Mammary microvascular endothelial cell (primary cell): ENCODE measurements at places on chromosomes 1 and 21. TPM values are rescaled to one million over a fixed set of nuclear protein-coding genes. Genes with fewer than 3 reads are reported as not detected.

S100A16 gene
- 728 and 751 TPM in 2 replicates for total RNA-seq

LEMD1 gene
- total RNA-seq: not detected in 2 replicates

SLAMF9 gene
- not detected in 2 replicates for total RNA-seq

LDLRAD2 gene
- total RNA-seq: not detected in 2 replicates

LRRC42 gene
- 25.9 and 29.2 TPM in 2 replicates for total RNA-seq

CDA gene
- total RNA-seq: 0.13 and 1.1 TPM in 2 replicates

ZDHHC18 gene
- total RNA-seq: 13.8 and 19.3 TPM in 2 replicates

RUNX3 gene
- not detected in 2 replicates for total RNA-seq

TEKT2 gene
- total RNA-seq: 0.07 and 0.30 TPM in 2 replicates

XCL2 gene
- not detected in 2 replicates for total RNA-seq

PTGFR gene
- 0.87 and 1.7 TPM in 2 replicates for total RNA-seq

SPATA1 gene
- 0.25 TPM in 1 of 2 replicates, not detected in the other for total RNA-seq

OR1C1 gene
- not detected in 2 replicates for total RNA-seq

ACTA1 gene
- total RNA-seq: not detected in 2 replicates

KRTAP6-3 gene
- not detected in 2 replicates for total RNA-seq

LAMC1 gene
- 298 and 383 TPM in 2 replicates for total RNA-seq

KPRP gene
- total RNA-seq: not detected in 2 replicates

C1orf53 gene
- 1.3 and 1.5 TPM in 2 replicates for total RNA-seq

PLA2G4A gene
- 4.7 and 6.8 TPM in 2 replicates for total RNA-seq
